Right lobe of liver (tissue), 6 donors: ENCODE measurements at places on chromosomes 4 and X.

DNA sequence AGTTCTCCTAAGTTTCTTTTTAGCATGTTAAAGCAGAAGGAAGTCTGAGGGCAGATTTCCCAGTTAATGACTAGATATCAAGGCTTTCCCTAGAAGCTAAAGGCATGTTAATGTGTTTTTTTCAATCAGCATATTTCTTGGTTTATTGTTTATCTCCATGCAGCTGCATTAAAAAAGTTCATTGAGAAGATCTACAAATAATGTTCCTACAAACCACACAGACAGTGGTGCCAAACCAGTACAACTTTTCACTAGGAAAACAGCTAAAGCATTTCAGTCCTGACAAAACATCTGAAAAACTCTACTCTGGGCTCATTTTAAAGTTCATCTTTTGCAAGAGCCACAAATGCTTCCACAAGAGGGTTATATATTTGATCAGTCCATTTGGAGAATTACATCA, 320.0 kb downstream of the ADGRL3 start:
- DNase-seq = no peak

- DNase-seq = no peak
Measured at GRCh38 chr4:102036016-102036415, 245.5 kb downstream of the BANK1 start.

DNA sequence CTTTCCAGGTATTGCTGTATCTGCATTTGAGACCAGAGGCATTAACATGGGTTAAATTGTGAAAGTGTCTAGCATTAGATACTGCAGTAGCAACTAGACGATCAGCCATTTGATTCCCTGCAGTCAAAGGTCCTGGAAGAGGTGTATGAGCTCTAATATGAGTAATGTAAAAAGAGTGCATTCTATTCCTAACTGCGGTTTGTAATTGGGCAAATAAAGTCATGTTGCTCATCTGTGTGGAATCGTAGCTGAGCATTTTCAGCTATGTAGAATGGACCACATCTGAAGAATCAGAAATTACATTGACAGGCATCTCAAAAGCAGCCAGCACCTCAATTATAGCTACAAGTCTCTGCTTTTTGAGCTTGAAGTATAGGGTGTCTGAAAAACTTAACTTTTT, 157.6 kb downstream of the ZNF518B start:
- DNase-seq = no peak

GRCh38 chrX:33032700-33033099, 178.6 kb downstream of the DMD start:
- DNase-seq = no peak

DNA sequence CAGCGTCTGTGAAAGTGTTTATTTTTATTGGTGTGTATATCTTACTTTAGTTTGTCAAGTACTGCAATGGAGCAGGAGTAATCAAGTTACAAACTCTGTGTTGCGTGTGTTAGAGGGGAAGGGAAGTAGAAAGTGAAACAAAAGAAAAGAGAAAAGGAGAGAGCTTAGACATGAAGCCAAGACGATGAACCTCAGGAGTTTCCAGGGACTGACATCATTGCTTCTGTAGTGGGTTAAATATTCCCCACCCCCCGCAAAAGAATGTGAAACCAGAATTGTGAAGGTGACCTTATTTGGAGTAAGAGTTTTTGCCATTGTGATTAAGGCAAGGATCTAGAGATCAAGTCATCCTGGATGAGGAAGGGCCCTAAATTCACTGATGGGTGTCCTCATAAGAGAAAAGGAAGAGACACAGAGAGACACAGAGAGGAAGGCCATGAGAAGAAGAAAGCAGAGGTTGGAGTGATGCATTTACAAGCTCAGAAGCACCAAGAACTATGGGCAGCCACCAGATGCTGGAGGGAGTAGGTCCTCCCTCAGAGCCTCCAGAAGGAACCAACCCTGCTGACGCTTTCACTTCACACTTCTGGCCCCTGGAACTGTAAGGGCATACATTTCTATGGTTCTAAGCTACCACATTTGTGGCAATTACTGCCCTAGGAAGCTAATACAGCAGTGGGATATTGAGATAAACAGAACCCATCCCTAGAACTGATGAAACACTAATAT, 173.6 kb upstream of the SFRP2 start:
- DNase-seq = no peak

GRCh38 chr4:52890521-52890791, 28.3 kb downstream of the RASL11B start:
- no peak for DNase-seq

- no peak for DNase-seq
Measured at GRCh38 chr4:99062120-99062519, 26.5 kb downstream of the ADH5 start.

- no peak for DNase-seq
Measured at GRCh38 chrX:7514871-7515599, 327.9 kb upstream of the VCX start.

DNA sequence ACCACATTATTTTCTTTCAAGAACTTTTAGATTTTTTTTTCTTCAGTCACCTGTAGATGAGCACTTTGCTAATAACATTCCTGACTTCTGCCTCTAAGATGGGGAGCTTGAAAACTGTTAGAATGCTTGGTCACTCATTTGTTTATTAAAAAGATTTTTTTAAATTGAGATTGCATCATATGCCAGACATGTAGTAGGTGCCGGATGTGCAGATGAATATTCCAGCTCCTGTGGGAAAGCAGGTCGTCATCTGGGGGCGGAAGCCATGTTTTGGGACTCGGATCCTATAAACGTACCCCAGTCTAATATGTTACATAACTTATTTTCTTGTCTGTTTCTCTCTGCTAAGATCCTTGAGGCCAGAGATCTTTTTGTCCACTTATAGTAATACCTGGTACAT, 236.8 kb downstream of the ARHGAP10 start:
- DNase-seq = no peak

DNA sequence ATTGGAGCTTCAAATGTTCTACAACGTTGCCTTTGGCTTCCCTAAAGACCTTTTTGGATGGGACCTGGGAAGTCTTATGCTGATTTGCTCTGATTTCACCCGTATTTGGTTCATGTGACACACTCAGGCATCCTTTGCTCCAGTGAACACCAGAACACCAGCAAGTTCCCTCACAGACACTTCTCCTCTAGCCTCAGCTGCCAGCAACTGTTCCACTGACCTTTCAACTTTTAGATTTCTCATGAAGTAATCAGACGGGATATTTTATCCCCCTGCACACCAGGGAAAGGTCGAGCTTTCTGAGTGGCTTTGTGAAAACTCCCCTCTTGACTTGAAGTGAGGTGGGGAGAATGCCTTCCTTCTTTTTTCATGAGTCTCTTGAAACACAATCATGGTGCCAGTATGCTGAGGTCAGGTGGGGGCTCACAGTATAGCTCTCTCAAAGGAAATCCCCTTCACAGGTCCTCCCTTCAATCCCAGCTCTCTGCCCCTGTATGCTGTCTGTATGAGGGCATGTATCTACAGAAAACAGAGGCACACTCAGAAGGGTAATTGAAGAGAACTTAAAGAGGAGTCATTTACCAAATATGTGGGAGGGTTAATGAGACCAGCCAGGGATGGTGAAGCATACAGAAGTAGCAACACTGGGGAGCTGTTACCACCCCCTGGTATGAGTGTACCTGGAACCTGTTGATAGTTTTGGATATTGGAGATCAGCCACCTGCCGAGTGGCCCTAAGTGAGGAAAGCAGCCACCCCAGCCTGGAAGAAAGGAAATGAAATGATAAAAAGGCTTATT, 62.7 kb downstream of the FGFBP1 start:
- DNase-seq = no peak
